ENCODE measurements at places on chromosomes 1 and 21.

DNA sequence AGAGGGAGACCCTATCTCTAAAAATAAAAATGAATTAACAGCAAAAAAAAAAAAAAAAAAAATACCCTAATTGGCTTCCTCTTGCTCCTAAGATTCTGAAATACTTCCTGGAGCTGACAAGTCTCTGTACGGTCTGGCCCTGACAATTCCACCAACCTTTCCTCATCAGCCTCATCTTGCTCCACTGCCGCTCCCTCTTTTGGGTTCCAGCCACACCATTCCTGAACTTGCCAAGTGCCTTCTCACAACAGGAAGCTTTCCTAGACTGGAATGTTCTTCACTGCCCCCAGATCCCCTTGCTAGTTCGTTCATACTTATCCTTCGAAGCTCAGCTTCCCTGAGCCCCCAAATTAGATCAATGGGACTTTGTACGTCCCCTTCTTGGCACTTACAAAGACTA is 37.0 kb downstream of the AKNAD1 start:
- DNase-seq: no peak

- DNase-seq: no peak
Measured at GRCh38 chr1:212234431-212235395, 50.5 kb upstream of the PPP2R5A start.

GRCh38 chr21:29524055-29524454 is 225.3 kb downstream of the BACH1 start:
- no peak for DNase-seq

DNA sequence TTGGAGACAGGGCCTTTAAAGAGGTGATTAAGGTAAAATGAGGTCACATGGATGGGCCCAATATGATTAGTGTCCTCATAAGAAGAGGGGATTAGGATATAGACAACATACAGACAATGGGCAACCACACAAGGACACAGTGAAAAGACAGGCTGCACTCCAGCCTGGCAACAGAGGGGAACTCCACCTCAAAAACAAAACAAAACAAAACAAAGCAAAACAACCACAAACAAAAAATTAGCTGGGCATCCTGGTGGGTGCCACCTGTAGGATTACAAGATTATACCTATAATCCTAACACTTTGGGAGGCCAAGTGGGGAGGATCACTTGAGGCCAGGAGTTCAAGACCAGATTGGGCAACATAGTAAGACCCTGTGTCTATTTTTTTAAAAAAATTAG is 4.8 kb upstream of the MDM4 start:
- no peak for DNase-seq

DNA sequence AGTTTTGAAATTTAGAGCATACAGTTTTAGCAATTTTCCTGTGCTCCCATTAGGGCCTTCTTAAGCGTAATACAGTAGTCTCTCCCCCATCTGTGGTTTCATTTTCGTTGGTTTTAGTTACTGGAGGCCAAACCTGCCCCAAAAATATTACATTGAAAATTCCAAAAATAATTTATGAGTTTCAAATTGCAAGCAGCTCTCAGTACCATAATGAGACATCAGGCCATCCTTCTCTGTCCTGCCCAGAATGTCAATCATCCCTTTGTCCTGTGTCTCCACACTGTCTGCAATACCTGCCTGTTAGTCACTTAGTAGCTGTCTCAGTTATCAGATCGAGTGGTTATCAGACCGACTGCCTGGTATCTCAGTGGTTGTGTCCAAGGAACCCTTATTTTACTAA is 45.4 kb downstream of the ADSS2 start:
- no peak for DNase-seq

GRCh38 chr21:27536319-27536718 is 569.4 kb upstream of the ADAMTS5 start:
- no peak for DNase-seq

- DNase-seq: no peak
Measured at GRCh38 chr21:44555200-44555875, 3.3 kb downstream of the KRTAP10-3 start.

DNA sequence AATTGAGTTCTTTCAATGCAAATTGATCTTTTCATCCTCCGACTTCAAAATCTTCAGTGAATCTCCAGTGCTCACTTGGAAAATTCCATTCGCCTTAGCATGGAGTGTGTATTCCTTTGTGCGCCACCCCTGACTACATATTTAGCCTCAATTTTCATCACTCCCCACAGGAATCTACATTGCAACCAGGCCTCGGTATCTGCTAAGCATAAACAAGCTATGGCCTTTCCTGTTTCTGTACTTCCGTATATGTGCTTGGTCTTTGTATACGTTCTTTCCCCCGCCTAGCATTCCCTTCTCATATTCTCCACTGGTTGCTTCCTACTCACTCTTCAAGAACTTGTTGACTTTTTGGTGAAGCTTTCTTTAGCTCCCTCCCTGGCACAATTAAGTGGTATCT is 470.8 kb downstream of the LMO4 start:
- DNase-seq: no peak

DNA sequence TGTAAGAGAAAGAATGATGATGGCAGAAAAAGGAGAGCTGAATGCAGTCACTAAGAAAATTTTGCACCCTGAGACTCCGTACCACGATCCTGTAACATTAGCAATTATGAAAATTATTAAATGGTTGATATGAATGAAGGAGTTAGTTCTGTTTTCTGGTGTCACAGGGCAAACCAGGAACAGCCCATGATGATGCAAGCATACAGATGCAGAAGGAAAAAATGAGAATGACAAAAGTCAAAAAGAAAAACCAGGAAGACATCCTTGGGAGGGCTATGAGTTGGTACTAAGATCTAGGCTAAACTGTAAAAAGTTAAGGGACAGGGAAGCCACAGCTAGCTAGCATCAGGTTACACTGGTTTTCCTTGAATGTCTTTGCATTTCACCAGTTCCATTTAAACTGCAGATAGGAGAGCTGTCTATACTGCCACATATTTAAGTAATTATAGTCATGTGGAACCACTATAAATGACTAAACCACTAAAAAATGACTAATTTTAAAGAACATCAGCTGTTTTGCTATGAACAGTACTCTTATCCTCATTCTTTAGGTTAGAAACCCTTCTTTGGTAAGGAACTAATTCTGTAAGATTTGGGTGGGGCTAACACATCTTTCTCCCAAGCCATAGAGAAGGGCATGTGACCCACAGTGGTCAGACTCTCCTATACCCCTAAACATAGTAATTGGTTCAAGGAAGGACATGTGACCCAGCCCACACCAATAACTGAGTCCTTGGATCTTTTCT is 11.4 kb downstream of the DOCK7 start:
- DNase-seq: no peak

- DNase-seq: no peak
Measured at GRCh38 chr1:11790880-11791715, 14.7 kb downstream of the MTHFR start.

GRCh38 chr1:84117868-84118267 is 26.2 kb upstream of the PRKACB start:
- no peak for DNase-seq

GRCh38 chr1:94240822-94241221 is 3.4 kb upstream of the ARHGAP29 start:
- DNase-seq: no peak

DNA sequence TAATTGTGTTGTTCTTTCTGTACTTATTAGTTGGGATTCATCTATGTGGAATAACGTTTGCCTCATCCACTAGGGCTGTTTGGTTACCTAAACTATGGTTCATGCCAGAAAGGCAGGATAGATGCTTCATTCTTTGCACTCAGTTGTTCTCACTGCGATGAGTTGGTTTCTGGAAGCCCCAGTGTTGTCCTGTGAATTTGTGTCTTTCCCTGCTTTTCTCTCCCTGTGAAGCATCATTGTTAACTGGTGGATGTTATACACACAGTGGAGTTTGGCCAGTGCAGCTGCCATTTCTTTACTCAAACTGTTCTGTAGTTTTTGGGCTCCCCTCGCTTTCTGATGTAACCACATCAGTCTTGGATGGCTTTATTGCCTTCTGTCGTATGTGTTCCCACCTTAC is 143.6 kb upstream of the COL6A1 start:
- DNase-seq: no peak

- no peak for DNase-seq
Measured at GRCh38 chr1:36513676-36514473, 31.2 kb upstream of the CSF3R start.

Data from activated T-helper 1 cell treated with anti-CD3 and anti-CD28 coated beads, Interleukin-2, amount 50 U/mL, for 16 hours (primary cell).